ENCODE measurements at places on chromosomes 3 and 15.

GRCh38 chr3:16448639-16449070, 64.8 kb downstream of the RFTN1 start:
- DNase-seq = peak; percentile 98

DNA sequence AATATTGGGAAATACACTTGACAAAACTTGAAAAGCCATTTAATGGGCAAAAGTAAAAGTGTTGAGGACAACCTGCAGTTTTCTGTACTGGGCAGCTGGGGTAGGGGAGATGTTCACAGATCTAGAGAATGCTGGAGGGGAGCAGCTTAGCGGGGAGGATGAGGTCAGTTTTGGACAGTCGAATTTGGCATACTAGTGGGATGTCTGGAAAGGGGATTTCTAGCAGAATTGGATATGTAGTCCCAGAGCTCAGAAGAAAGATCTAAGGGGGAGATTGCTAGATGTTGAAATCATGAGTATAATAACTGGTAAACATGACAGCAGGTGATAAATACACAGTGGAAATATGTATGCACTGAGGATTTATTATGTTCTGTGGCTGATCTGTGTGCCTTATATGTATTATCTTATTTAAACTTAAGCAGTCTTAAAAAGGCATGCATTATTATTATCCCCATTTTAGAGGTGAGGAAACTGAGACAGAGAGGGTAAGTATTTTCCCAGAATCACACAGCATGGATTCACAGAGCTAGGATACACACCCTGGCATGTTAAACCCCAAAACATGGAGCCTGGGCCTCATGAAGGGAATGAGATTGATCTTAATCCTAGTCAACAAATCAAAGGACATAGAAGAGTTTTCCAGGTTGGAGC, 42.7 kb downstream of the TLNRD1 start:
- no peak for DNase-seq

- DNase-seq = no peak
Observed at GRCh38 chr3:51966016-51966415, 1.2 kb downstream of the PCBP4 start.

DNA sequence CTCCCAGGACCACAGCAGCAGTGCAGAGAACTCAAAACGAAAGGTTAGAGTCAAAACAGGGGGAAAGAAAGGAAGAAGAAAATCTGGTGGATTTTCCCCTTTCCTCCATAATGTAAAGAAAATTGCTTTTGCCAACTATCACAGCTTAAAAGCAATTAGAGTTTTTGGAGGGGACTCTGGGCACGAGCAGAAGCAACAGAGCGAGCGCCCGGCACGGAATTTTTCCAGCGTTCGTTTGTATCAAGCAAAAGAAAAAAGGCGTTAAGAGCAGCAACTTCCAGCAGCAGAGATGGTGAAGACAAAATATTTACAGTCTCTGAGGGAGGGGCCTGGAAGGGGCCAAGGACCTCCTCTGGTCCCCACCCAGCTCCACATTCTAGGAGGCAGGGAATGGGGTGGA, 174.9 kb upstream of the LINGO1 start:
- DNase-seq = no peak

DNA sequence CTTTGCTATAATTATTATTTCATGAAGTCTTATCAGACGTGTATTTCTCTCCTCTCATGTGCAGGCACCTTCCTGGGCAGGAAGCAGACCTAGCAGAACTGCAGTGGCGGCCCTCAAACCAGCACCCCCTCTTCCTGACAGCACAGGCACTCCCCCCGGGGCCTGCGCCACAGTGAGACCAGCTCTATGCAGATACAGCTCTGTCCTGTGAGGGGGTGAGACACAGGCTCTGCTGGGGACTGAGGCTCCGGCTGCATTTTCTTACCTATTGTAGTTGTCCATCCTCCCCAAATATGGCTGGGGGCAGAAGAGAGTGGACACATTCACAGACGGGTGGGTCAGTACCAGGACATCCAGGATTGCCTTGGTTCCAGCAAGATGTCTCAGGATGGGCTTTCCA, 5.0 kb downstream of the CISH start:
- DNase-seq = no peak

GRCh38 chr15:66864871-66865281, 162.8 kb downstream of the SMAD6 start:
- no peak for DNase-seq

- peak; percentile 20 for DNase-seq
Observed at GRCh38 chr3:134249296-134249841, 1.3 kb downstream of the RYK start.

DNA sequence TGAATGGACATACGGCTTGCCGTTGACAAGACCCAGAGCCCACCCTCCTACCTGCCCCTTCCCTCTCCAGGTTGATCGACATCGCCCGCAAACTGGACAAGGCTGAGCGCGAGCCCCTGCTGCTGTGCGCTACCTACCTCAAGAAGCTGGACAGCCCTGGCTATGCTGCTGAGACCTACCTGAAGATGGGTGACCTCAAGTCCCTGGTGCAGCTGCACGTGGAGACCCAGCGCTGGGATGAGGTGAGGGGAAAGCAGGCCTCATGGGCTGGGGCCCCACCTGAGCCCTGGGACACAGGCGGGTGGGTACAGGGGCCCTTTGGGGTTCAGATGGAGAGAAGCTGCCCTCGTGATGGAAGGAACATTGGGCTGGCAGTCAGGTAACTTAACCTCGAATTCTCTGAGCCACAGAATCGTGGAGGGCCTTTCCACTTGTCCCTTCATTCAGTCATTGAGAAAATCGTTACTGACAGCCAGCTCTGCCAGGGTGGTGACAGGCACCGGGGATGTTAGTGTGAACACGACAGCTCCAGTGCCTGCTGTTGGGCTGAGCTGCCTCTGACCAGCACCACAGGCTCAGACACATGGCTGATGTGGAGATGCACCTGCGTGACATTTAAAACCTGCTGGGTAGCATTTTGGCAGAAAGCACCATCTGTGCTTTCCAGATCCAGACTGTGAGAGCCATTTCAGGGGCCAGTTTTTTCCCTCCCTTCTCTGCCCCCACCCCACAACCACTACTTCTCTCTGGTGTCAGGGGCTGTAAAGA, 25.6 kb upstream of the RHO start:
- DNase-seq = no peak

- peak; percentile 82 for DNase-seq
Observed at GRCh38 chr15:60070838-60071493, 66.9 kb downstream of the FOXB1 start.

DNA sequence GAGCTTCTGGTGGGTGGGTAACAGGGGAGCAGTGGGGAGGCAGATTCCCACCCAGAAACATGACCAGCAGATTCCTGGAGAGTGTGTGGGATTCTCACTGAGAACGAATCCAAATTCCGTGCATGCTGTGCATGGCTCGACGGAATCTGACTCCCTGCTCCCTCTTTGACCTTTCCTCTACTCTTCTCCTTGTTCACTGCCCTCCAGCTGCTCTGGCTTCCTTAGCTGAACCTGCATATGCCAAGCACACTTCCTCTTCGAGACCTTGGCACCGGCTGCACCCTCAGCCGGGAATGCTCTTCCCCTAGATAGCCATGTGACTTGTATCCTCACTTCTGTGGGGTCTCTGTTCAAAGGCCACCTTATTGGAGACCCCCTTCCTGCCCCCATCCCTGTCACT, 6.3 kb downstream of the INSYN1 start:
- DNase-seq = no peak
